ENCODE measurements at places on chromosomes 12 and 14.

DNA sequence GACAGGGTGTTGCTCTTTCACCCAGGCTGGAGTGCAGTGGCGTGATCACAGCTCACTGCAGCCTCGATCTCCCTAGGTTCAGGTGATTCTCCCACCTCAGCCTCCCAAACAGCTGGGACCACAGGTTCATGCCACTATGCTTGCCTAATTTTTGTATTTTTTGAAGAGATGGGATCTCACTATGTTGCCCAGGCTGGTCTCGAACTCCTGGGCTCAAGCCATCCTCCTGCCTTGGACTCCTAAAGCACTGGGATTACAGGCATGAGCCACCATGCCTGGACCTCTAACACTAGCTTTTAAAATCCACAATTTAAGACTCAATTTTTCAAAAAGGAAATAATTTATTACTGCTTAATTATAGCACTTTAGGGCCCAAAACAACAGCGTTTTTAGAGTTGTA lies 107.9 kb downstream of the TRAFD1 start:
- DNase-seq = no peak

DNA sequence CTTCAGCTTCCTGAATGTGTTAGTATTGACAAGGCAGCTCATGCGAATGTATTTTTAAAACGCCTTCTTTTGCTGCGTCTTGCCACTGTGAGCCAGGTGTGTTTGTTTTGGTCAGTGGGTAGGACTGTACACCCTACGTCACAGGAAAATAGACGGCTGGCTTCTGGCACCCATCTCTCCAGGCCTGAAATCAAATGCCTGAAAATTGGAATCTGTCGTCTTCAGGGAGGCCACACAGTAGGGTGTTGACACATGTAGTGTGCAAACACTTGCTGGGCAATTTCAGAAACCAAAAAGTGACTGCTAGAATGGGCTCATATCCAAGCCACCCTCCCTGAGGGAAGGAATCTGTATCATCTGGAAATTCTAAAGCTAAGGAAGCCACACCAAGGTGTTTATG lies 209.3 kb downstream of the TTC8 start:
- no peak for DNase-seq

DNA sequence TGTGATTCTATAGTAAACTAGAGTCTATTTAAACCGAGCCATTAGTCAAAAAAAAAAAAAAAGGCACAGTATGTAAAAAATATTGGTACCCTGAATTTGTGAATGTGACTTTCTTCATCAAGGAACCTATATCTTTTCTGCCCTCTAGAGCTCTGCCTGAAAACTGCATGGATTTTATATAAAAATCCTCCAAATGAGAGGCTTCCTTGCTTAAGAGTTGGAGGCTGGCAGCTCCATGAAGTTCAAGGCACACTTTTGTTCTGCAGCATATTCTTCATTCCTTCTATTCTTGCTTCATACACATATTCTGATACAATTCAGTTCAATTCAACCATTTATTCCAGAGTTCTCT lies 23.1 kb upstream of the NKX2-8 start:
- DNase-seq = no peak

DNA sequence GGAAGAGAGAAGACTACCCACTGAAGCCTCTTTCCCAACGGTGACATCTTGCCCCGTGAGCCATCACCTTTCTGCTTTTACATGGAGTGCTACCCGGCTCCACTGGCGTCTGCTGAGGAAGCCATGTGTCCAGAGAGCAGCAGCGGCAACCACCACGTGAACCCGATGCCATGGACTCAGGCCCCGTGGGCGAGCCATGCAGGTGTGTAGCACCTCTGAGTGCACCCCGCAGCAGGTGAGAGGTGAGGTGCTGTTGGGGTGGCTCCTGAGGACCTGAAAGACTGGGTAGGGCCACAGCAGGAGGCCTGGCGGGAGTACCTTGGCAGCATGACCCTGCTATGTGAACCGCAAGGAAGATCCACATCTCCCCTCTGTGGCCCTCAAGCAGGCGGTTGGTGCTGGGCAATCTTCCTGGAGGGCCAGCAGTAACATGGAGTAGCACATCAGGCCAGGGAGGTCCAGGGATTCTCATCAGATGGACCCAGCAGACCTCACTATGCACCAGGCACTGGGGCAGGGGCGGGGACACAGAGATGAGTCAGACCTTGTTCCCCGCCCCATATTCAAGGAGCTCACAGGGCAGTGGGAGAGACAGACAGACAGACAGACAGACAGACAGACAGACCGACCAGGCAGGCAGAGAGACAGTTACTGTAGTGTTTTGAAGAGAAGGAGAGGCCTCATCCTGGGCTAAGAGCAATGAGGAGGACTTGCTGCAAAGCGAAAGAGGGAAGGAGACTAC lies 129.6 kb downstream of the PAPOLA start:
- no peak for DNase-seq

GRCh38 chr14:28130610-28131284 lies 635.8 kb upstream of the FOXG1 start:
- DNase-seq = no peak

GRCh38 chr12:42362647-42363260 lies 36.8 kb downstream of the PPHLN1 start:
- no peak for DNase-seq

GRCh38 chr12:69151254-69151764 lies 88.1 kb upstream of the CPSF6 start:
- DNase-seq = no peak

- no peak for DNase-seq
Measured at GRCh38 chr12:127241072-127241817, 1025.7 kb upstream of the TMEM132C start.

DNA sequence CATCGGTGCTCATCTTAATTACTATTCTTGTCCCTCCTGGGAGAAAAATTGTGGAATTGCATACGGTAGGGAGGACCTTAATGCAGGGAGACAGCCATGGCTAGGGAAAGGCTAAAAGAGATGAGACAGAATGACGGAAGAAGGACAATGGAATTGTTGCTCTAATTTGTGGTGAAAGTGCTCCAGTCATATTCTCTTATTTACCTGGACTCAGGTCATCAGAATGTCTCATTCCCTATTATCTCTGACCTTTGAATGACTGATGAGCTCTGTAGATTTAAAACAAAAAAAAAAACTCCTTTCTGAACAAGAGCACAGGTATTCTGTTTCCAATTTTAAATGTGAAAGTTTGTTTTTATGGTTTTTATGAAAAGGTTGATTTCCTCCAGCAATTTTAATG lies 8.6 kb upstream of the EPS8 start:
- no peak for DNase-seq

DNA sequence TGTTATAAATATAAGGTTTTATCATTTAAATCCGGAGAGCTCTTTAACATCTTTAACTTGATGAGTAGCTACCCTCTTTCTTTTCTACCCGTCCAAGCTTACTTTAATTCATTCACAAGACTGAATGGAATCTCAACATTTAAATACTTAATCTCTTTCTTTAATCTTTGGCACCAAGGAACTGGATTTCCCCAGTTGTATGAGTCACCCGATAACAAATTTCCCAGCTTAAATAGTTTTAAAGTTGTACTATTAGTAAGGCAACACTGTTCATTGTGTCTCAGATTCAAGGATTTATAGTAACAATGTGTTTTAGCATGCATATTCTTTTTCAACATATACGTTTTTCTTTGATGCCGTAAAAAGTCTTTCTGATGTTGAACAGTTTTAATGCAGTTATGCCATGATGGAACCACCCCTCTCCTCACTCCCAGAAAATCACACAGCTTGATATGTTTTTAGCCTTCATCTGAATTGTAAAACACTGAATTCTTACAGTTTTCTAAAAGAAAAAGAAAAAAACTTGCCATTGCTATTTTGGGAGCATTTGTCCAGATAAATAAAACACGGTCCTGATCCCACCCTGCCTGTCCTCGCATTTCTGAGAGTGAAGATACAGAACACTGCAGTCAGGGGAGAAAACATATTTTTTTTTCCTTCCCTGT lies 16.0 kb upstream of the LRP6 start:
- no peak for DNase-seq

GRCh38 chr12:31523306-31523705 lies 67.6 kb downstream of the DENND5B start:
- DNase-seq = no peak

DNA sequence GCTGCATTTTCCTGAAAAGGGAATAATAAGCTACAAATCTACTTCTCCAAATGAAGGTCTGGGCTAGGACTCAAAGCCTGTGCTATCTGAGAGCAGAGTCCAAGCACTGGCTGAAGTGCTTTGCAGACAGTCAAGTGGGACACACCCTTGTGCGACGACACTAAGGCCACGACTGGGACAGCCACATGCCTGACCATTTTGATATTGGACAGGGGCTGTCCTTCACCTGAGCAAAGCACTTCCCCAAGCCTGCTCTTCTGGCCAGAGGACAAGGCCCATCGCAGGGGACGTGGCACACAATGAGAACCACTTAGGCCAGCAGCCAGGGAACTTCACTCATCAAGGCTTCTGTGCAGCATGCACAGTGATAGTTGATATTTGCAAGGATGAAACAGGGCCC lies 71.4 kb downstream of the RBM19 start:
- DNase-seq = no peak

GRCh38 chr12:109627633-109628032 lies 54.0 kb downstream of the MVK start:
- DNase-seq = no peak

DNA sequence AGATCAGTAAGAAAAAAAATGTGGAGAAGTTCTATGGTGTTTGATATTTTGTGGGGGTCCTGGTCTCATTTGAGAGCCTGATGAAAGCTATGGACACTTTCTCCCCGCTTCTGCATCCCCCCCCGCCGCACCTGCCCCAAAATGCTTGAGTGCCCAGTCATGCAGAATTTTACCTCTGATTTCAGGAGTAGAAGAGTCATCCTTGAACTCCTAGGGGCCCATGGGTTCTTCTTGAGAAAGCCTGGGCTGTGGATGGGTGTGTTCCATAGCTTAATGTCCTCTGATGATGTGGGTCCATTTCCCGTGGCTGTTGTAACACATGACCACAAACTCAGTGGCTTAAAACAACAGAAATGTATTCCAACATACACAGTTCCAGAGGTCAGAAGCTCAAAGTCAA lies 248.8 kb upstream of the PWP1 start:
- no peak for DNase-seq

GRCh38 chr14:55693904-55694303 lies 113.9 kb downstream of the KTN1 start:
- DNase-seq = no peak

DNA sequence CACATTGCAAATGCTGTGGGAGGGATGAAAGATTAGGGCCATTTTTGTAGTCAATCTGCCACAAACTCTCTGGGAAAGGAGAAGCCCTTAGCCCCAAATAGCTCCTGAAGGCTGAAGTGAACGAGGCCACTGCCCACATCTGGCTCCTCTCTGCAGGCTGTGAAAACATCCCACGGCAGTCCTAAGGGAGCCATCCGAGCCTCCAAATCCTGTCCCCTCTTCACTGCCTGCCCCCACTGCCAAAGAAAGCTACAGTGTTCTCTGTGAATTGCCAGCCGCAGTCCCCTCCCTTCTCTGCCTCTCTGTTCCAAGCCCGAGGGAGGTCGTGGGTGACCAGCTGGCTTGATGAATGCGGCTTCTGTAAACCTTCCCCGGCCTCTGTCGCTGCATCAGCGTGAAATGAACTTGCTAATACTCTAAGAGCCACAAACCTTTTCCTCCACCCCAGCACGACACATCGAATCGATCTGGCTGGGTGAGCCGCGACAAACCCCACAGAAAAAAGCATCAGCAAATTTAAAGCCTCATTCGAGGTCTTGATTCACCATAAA lies 180.7 kb upstream of the NRXN3 start:
- no peak for DNase-seq

DNA sequence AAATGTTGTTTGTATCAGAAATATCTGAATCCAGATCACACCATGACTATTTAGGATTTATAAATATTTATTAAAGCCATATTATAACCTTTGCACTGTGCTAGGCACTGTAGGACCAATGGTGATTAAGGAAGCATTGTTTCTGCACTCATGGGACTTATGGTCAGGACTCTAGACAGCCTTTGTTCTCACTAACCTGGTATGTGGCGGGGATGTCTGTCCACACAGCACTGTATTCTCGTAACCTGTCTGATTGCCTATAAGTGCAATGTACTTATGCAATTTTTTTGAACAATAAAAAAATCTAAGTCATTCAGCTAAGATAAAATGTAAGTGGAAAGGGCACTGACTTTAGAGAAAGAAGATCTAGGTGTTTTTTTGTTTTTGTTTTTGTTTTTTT lies 6.7 kb upstream of the SSPN start:
- DNase-seq = no peak

GRCh38 chr14:67566908-67567307 lies 33.2 kb downstream of the PIGH start:
- DNase-seq = no peak

GRCh38 chr14:34256223-34256622 lies 205.8 kb downstream of the SPTSSA start:
- no peak for DNase-seq

- DNase-seq = no peak
Measured at GRCh38 chr14:82052778-82053177, 519.1 kb upstream of the SEL1L start.

DNA sequence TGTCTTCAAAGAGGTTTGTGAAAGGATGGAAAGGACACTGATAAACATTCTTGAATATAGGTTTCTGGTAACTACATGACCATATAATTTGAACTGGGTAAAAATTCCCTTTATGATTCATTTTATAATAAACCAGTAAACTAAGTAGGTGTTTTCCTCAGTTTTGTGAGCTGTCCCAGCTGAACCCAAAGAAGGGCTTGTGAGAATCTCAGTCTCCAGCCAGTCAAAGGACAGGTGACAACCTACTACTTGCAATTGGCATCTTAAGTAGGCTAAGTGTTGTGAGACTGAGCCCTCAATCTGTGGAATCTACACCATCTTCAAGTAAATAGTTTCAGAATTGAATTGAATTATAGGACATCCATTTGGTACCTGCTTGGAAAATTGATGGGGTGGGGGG lies 75.2 kb downstream of the MYF5 start:
- DNase-seq = no peak

- DNase-seq = no peak
Measured at GRCh38 chr14:88010331-88010730, 5.4 kb downstream of the GPR65 start.

DNA sequence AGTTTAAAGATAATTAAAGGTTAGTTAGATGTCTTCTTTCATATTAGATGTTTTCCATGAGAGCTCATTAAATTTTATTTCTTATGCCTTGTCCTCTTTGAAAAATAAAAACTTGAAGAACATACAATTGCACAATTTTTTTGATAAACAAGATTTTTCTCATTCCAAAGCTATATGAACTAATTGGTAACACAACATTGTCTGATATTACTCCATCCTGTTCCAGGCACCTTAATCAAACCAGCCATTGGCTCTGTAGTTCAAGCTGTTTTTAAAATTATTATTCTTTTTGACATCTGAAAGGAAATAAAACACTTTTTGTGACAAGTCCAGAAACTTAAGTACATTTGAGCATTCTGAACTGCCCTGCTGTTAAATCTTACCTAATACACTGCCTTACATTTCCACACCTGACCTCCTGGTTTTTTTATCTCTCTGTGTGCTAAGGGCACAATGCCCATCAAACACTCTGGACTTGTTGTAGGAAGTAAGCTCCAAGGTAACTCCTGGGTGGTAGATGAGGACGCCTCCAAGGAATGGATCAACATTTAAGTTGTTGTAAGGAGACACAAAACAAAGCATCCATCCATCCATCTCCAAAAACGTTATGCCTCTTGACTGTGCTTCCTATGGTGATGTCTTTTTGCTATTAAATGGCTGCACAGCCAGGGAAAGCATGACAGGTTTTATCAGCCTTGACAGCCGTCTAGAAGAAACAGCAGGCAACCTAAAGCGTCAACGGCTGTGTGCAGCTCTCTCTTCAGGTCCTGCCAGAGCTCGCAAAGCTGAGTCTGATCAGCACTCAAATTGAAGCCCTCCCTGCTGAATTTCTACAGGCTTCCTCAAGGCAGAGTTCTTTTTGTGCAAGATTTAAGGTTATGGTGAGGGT lies 449.9 kb upstream of the FLRT2 start:
- no peak for DNase-seq

GRCh38 chr14:50943943-50944646 lies at the start of gene PYGL:
PYGL (minus strand) TSS chr14:50944483; CDS start chr14:50944403, 80 bp downstream.
- DNase-seq = peak; percentile 17

Data from activated CD8-positive, alpha-beta memory T cell treated with anti-CD3 and anti-CD28 coated beads for 48 hours (primary cell).